NK-92 treated with Interleukin-12 subunit alpha and Interleukin-12 subunit beta, amount 100 ng/mL, for 24 hours (cell line): ENCODE measurements at places on chromosomes 13 and 19.

DNA sequence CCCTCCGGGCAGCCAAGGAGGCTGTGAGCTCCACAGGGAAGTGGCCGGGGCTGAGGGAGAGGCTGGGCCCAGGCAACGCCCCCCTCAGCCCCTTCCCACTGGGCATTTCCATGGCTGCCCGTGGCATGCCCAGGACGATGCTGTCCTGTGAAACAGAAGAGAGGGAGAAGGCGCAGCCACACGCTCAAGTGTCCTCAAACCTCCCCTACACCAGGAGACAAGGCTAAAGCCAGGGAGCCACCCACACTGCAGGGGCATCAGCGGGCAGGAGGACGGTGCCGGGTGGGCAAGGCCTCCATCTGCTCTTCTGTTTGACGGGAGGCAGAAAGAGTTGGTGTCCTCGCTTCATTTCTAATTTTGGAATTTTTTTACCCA, 14.2 kb upstream of the PROZ start:
- no peak for DNase-seq

DNA sequence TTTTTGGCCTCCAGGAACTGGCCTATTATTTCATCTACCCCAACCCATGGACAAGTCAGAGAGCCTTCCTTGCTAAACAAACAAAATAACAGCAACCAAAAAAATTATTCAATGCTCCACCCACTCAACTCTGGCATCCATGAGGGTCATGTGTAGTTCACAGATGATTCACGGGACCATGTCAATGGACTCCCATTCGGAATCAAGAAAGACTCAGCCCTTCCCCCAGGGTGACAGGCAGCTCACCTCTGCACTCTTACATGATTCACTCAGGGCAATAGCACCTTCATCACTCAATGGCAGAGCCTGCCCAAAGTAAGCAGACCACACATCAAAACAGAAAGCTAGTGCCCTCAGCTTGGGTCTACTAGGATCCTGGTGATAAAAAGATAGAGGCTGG, 14.3 kb upstream of the SCEL start:
- no peak for DNase-seq

DNA sequence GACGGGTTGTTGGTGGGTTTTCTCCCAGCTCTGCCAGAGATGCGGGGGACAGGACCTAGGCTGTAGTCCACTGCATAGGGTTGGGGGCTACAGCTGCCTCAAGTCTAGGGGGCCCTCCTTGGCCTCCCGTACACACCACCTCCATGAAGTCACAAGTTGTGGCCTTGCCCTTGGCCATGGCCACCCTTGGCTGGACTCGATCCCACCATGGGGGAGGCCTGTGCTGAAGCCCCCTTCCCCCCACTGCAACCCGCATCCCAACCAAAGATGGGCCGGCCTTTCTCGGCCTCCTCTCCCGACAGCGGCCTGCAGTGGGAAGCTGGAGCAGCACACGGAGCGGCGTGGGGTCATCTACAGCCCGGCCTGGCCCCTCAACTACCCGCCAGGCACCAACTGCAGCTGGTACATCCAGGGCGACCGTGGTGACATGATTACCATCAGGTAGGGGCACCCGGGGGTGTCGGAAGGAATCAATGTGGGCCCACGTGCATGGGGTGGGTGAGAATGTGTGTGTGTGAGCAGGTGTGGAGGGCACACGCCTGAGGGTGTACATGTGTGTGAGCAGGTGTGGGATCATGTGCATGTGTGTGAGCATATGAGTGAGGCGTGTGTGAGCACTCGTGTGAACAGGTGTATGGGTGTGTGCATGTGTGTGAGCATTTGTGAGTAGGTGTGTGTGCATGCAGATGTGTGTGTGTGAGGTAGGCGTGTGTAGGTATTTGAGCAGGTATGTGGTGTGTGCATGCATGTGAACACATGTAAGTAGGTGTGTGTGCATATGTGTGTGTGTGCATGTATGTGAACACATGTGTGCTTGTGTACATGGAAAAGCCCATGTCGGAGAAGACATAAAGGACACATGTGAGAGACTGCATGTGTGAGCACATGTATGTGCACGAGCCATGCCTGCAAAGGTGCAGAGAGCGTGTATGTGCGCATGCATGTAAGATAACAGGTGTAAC, 8.7 kb downstream of the LRP3 start:
- DNase-seq = no peak

DNA sequence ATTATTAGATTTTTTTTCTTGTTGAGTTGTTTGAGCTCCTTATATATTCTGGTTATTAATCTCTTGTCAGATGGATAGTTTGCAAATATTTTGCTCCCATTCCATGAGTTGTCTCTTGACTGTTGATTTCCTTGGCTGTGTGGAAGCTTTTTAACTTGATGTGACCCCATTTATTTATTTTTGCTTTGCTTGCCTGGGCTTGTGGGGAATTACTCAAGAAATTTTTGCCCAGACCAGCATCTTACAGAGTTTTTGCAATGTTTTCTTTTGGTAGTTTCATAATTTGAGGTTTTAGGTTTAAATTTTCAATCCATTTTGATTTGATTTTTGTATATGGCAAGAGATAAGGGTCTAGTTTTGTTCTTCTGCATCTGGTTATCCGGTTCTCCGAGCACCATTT, 124.7 kb downstream of the PCCA start:
- no peak for DNase-seq

DNA sequence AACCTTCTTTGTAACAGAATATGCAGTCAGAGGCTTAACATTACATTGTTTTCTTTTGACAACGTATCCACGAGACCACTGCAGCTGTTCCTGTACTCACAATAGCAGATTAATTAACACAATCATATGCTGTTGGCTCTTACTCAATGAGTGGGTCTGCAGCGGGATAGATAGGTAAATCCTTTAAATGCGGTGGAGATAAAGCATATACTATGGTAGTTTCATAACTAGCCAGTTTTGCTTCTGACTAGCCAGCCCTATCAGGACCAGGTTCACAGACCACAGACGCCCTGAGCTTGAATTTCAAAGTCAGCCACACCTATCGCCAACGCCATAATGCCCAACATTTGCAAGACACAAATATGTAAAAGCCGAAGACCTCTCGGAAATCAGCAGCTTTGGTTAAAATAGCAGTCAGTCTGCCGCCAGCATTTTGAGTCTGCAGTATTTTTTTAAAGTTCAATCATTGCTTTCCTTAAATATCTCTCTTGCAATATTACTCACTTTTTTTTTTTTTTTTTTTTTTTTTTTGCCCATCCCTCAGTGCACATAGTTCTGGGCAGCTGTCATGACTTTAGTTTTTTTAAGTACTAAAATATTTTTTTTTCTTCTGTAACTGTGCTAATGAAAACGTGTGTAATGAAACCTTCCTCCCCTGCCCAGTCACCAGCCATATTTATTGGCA, 120.5 kb downstream of the ZNF536 start:
- DNase-seq = no peak

DNA sequence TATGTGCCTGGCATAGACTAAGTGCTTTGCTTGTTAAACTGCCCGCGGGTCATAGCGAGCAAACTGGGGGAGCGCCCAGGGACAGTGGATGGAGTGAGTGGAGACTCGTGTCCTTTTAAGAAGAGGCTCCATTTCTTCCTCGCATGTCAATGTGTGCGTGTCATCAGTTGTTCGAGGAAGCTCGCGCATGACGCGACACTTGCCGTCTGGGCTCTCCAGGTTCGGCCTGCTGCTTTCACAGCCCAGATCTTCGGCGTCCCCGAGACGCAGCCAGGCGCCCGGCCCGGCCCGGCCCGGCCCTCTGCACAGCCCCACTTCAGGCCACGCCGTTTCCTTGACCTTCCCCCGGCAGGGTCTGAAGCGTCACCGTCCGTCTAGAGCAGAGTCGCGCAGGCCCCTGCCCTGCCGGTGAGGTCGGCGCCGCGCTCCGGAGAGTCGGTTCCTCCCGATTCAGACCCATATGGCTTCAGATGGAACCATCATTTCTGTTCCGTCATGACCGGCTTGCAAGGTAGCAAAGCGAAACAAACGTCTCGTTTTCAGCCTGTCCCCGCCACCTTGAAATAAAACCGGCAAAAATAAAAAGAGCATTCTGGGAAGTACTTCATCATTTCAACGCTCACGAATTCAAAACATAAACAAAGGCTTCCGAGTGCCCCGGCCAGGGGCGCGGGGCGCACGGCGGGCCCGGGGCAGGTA, 599 bp upstream of the ARHGEF7 start:
- DNase-seq = no peak

- DNase-seq = no peak
Measured at GRCh38 chr13:90405301-90405700, 942.2 kb upstream of the MIR17HG start.

DNA sequence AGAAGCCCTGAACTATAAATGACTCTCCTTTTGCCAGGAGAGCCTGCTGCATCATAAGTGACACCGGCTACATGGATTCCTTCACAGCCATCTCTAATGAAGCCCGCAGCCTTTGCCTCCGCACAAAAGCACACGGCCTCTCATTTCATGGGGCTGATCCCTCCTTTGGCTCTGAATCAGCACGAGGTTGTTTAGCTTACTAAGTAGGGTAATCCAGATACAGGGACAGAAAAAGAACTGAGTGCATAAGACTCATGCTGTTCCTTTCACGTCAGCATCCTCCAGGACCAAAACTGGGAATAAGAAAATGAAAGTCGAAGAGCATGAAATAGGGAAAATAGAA, 136.3 kb downstream of the DCT start:
- DNase-seq = no peak

- DNase-seq = no peak
Measured at GRCh38 chr13:44011036-44011435, 131.3 kb downstream of the LACC1 start.

GRCh38 chr13:59570204-59570603, 593.5 kb downstream of the DIAPH3 start:
- no peak for DNase-seq

- no peak for DNase-seq
Measured at GRCh38 chr19:15318241-15318691, 14.1 kb downstream of the BRD4 start.

GRCh38 chr19:31064491-31064890, 284.7 kb downstream of the TSHZ3 start:
- no peak for DNase-seq

DNA sequence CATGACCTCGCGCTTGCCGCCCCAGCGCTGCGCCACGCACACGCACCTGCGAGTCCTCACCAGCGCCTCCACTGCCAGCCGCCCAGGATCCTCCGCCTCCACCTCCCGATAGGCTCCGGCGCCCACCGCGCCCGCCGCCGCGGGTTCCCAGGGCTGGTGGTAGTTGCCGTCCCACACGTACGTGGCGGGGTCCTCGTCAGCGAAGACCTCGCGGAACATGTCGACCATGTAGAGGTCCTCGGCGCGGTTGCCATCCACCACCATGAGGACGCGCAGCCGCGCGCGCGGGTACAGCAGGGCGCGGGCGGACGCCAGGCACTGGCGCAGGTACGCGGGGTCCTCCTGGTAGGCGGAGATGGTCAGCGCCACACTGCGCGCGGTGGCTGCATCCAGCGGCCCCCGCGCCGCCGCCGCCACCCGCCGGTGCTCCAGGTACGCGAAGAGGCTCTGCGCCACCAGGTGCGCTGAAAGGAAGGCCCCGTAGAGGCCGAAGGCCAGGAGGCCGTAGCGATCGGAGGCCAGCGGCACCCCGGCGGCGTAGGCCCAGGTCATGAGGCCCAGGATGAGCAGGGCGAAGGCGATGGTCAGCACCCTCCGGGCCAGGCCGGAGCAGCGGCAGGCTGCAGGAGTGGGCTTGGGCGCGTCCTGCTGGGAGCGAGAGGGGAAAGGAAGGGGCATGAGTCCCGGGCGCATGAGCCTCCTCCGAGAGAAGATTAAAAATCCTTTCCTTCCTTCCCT, 4.4 kb downstream of the HAS1 start:
- DNase-seq = no peak
